ENCODE measurements at places on chromosomes 2 and 18.

- peaks cover 16% of the 10 kb centered on the region for H3K4me1 ChIP-seq
- H3K27me3 ChIP-seq, result no peaks in the 10 kb centered on the region
- H3K27ac ChIP-seq, result peak overlapping the region; percentile 65
- H3K36me3 ChIP-seq, result no peaks in the 10 kb centered on the region
- no peak overlapping the region for H3K4me3 ChIP-seq
Measured at GRCh38 chr2:102027036-102027980, 35.5 kb downstream of the IL1R2 start.

- H3K27me3 ChIP-seq, result no peaks in the 10 kb centered on the region
- H3K4me3 ChIP-seq, result no peak overlapping the region
- no peaks in the 10 kb centered on the region for H3K36me3 ChIP-seq
- H3K27ac ChIP-seq, result no peak overlapping the region
Measured at GRCh38 chr2:113083296-113083695, 15.5 kb downstream of the IL1F10 start.

GRCh38 chr2:43455731-43456642 is 139.9 kb downstream of the THADA start:
- H3K36me3 ChIP-seq, result no peaks in the 10 kb centered on the region
- no peak overlapping the region for H3K27ac ChIP-seq
- peaks cover 7% of the 10 kb centered on the region for H3K4me1 ChIP-seq
- H3K4me3 ChIP-seq, result no peak overlapping the region
- no peak for DNase-seq

DNA sequence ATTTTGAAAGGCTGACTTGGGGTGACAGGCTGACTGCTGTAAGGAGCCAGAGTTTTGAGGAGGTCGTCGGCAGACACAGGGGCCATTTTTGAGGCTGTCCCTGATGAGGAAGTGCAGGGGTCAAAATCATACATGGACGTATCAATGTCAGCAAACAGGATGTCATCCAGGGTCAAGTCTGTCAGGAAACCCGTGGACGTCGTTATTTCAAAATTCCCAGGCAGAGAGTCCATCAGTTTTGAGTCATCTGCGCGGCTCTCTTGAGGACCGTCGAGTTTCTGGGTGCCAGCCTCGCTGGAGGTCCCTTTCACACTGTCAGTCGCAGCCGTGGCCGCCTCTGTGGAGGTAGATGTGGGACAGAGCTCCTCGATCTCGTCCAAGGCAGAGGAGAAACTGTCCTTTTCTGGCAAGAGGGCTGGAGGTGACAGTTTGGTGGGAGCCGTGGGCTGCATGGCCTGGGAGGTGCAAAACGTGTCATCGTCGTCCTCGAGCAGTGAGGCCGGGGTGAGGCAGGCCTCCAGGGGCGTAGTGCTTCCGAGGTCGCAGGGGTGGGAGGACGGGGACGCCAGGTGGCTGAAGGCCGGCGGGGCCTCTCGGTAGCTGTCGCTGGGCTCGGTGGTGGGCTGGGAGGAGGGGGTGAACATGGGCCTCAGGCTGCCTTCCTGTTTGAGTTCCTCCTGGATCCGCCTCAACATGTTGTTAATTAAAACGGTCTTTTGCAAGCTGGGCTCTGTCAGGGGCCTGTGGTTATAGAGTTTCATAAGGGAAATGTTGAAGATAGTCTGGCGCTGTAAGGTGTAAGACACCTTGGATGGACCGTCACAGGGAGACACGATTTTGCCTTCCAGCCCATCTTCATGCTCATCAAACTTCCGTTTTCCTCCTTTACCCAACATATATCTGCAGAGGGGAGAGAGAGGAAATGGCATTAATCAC is 17.5 kb downstream of the SERTAD2 start:
- DNase-seq, result no peak
- H3K36me3 ChIP-seq, result peaks cover 8% of the 10 kb centered on the region
- H3K4me1 ChIP-seq, result no peaks in the 10 kb centered on the region
- no peak overlapping the region for H3K4me3 ChIP-seq

GRCh38 chr2:141109633-141110032 is 1021.2 kb downstream of the LRP1B start:
- H3K4me3 ChIP-seq, result no peak overlapping the region
- H3K4me1 ChIP-seq, result no peaks in the 10 kb centered on the region
- no peaks in the 10 kb centered on the region for H3K27me3 ChIP-seq
- no peaks in the 10 kb centered on the region for H3K36me3 ChIP-seq
- H3K27ac ChIP-seq, result no peak overlapping the region
- DNase-seq, result no peak

- H3K4me1 ChIP-seq, result no peaks in the 10 kb centered on the region
- no peak for DNase-seq
- no peak within 1 kb of the TSS for H3K4me3 ChIP-seq
- no peak within 1 kb of the TSS for H3K27ac ChIP-seq
- no peaks in the 10 kb centered on the region for H3K36me3 ChIP-seq
Measured at GRCh38 chr18:65750389-65751154, at the start of gene CDH7. CDH7 (plus strand) TSS chr18:65751012; CDS start chr18:65762843, 11,831 bp downstream.

Data from ascending aorta (tissue), 2 donors.